Central memory CD8-positive, alpha-beta T cell (primary cell): ENCODE measurements at places on chromosomes 1 and 21.

DNA sequence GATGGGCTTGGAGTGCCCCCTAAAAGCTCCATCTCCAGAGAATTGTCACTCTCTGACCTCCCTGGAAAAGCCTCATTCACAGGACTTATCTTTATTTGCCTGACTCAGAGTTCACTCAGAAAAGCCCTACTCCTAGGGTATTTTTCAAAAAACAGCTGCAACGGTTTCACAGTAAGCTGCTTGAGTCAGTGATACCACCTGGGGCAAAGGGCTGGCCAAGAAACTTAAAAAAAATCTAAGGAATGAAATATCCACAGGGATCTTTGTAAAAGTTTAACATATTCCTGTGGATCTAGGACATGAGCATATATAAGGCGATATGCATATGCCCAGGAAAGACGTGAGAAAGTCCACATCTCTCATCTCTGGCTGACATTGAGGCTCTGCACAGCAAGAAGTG is 33.8 kb upstream of the TSPAN2 start:
- DNase-seq, result no peak

DNA sequence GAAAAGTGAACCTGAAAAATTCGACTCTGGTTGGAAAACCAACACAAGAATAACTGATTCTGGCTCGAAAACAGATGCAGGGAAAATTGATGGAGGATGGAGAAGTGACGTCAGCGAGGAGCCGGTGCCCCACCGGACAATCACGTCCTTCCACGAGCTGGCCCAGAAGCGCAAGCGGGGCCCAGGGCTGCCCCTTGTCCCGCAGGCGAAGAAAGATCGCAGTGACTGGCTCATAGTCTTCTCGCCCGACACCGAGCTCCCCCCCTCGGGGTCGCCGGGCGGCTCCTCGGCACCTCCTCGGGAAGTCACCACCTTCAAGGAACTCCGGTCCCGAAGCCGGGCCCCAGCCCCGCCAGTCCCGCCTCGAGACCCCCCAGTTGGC is 1.9 kb downstream of the RUSC1 start:
- no peak for DNase-seq

- DNase-seq, result no peak
These were observed 630.3 kb downstream of the AMY1C start for GRCh38 chr1:104380003-104380402.

GRCh38 chr1:11550664-11551283 is 71.8 kb downstream of the DISP3 start:
- no peak for DNase-seq

DNA sequence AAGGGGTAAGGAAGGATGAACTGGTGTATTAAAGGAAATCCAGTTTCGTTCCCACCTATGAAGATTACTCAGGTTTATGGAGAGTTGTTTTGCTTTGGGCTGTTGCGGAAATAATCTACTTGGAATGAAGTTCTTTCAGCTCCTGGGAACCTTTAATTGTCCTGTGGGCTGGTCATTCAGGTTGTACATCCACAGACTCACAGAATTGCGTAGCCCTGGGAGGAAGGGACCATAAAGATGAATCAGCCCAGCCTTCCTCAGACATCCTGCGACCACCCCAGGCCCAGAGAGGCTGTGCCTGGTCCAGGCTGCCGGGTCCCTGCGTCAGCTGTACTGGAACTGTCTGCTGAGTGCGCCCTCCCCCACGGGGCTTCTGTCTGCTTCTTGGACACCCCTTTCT is 72.7 kb downstream of the GALNT2 start:
- no peak for DNase-seq

- DNase-seq, result no peak
These were observed 13.8 kb upstream of the CAMTA1 start for GRCh38 chr1:6771441-6771769.

DNA sequence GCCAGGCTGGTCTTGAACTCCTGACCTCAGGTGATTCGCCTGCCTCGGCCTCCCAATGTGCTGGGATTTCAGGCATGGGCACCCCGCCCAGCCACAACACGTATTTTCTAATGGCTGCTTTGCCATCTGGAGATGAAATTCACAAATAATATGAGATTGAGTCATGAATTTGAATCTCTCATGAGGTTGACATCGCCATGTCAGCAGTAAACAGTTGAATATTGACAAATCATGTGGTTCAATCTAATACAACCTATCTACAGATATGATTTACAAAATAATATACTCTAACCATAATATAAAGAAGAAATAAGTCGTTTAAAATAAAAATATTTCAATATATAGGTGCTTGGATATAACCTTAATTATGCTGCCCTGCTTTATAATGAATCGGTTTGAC is 42.1 kb downstream of the MYOM3 start:
- no peak for DNase-seq

DNA sequence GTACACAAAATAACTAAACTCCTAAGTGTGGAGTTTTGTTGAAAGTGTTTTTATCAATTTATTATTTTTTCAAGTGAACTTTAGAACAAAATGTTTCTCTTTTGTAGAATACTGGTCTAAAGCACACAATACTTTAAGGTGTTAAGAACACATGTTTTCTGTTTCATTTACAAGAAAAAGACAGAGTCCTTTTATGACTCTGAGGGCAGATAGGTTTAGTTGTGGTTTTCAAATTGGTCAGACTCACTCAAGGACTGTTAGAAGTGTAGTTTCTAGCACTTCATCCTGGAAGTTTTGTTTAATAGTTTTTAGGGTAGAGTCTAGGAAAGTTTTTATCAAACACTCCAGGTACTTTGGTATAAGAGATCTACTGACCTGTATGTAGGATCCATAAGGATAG is 376.5 kb downstream of the LRRIQ3 start:
- DNase-seq, result no peak
